Regular cardiac myocyte (primary cell): ENCODE measurements at places on chromosomes 3 and 15. TPM values are rescaled to one million over a fixed set of nuclear protein-coding genes. Genes with fewer than 3 reads are reported as not detected.

BNC1 gene
- 5.8 and 6.5 TPM in 2 replicates for total RNA-seq

MCTP2 gene
- total RNA-seq: 0.58 and 5.6 TPM in 2 replicates

EIF4G1 gene
- 179 and 389 TPM in 2 replicates for total RNA-seq

TNK2 gene
- total RNA-seq: 5.9 and 12.8 TPM in 2 replicates

WDR48 gene
- total RNA-seq: 33.5 and 42.8 TPM in 2 replicates
